ENCODE measurements at places on chromosomes 11 and 22.
A peak's percentile ranks its signal among the peaks of the same experiment; 100 is the strongest.

DNA sequence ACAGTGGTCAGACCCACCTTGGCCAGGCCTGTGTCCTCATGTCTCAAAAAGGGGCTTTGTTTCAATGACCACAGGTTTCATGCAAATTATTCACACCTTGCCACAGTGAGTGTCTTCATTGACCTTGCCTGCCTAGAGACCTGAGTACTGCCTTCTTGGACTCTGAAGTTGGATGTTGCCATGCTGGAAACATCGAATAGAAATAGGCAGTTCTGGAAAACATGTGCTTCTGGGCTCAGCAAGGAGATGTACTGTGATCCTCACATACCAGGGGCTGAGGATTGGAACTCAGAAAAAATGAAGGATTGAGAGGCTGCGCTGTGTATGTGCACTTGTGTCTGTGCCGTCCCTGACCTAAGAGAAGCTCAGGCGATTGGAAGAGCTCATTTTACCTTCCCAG, 9.6 kb upstream of the NRIP3 start:
- no peak for DNase-seq

DNA sequence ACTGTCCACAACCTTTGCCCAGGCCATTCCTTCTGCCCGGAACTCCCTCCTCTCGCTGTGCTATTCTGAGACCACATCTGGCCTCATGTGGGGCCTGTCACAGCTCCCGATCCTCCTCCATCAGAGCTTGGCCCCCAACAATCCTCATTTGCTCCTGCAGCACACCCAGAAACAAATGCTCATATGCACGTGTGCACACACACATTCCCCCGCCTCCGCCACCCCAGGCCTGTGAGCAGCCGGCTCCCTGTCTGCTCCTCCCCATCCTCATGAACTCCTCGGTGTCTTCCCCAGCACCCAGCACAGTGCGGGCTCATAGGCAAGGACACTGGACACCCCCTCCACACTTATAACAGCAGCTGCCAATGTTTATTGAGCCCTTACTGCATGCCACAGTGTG, 29.7 kb upstream of the PICK1 start:
- DNase-seq, result no peak

GRCh38 chr11:34964610-34965331, 48.4 kb downstream of the PDHX start:
- no peak for DNase-seq

DNA sequence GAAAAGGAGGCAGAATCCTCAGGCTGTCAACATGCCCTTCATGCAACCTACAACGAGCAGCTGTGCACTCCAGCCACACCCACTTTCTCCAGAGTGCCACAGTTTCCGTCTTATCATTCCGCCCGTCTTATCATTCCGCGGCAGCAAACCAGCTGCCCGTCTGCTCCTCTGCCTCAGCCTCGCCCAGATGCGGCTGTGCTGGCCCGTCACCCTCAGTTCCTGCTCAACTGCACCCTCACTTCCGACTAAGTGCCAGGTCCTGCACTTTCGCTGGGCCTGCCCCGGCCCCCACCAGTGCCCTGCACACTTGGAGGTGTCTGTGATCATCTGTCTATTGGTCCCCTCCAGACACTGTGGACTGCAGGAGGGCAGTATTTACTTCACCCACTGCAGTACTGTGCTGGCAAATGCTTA, 43.7 kb downstream of the MICAL3 start:
- peak; percentile 16 for DNase-seq

GRCh38 chr11:107457205-107457557, 444 bp downstream of the CWF19L2 start:
- DNase-seq, result no peak

DNA sequence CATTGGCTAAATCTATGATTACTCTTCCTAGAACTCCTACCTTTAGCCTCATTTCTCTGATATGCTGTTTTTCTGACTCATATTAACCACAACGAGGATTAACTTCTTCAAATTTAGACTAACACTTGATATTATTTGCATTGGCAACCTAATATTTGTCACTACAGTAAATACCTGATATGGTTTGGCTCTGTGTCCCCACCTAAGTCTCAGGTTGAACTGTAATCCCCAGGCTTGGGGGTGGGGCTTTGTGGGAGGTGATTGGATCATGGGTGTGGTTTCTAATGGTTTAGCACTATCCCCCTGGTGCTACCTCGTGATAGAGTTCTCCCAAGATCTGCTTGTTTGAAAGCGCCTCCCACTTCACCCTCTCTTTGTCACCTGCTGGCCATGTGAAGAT, 17.1 kb upstream of the MED17 start:
- DNase-seq, result no peak

DNA sequence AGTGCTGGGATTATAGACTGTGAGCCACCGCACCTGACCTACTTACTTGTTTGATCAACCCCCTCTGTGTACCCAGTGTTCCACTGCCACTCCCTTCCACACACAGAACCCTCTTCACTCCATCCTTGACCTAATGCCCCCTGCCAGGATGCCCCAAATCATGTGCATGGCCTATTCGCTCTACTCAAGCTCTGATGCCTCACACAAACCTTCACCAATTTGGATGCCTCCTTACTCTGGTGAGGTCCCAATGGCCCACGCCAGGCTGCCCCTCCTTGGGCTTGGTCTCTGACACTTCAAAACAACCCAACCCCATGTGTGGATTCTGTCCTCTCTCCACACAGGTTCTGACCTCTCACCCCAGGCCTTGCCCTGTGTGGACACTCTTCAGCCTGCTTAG, 9.4 kb upstream of the PSMC3 start:
- DNase-seq, result no peak

DNA sequence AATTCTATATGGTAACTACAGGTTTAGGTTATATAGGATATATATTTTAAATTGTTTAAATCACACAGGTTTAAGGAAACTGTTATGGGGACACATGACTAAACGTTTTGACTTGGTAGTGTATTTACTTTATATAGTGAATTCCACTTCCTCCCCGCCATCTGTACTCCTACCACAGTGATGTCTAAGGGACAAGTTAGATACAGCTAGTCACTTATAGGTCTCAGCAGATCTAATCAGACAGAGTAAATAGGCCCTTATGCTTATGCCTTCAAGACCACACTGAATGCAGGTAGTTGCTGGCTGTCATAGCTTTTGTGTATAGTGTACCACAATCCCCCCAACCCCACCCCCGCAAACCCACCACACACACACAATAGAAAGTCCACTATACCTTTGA, 8.2 kb downstream of the SESN3 start:
- no peak for DNase-seq

DNA sequence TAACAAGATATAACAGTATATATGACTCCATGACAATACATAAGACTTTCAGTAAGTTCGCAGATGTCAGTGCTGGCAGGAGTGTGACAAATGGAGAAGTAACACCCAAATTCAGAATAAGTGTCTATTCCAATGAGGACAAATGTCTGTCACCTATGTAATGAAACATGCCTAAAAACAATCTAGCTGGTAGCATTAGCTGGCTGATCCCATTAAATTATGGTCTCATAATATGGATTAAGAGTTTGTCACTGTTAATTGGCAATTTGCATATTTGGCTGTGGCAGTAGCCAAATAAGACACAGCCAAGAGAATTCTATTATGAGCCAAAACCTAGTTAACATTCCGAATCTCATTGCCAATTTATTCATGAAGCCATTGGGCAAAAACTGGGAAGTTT, 30.2 kb upstream of the CAVIN3 start:
- DNase-seq, result no peak

DNA sequence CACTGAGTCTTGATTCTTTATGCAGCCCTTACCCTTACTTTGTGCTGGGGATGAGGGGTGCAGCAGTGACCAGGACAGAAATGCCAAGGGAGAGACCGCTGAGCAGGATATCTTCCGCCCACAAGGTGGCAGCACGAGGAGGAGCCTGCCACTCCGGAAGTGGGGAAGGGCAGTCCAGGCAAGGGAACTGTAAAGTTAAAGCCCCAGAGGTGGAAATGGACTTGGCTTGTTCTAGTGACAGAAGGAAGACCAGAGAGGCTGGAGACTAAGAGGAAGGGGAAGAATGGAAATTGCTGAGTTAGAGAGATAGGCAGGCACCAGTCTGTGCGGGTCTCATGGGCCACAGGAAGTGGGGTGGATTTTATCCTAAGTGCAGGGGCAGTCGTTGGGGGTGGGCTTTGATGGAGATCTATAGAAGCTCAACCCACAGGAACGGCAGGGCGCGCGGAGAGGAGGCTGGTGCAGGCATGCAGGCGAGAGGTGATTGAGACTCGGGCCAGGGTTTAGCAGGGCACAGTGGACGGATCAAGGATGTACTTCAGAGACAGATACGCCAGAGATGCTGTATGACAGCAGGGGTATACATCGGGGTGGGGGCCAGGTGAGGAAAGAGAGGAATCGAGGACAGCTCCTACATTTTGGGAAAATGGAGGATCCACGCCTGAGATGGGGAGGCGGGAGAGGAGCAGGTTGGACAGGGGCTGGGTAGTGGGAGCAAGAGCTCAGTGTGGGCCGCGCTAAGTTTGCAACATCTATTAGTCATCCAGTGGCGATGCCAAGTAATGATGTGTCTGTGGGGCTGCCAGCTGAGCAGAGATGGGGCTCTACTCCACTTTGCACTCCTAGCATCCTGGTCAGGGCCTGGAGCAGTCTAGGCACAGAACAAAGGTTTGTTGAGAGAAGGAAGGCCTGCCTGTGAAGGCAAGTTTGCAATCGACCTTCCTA, 3.3 kb upstream of the GRK2 start:
- peak; percentile 89 for DNase-seq

GRCh38 chr22:40720538-40721256, 41.4 kb downstream of the MCHR1 start:
- no peak for DNase-seq

GRCh38 chr22:39501644-39502108, 414 bp upstream of the MIEF1 start:
- no peak for DNase-seq
